ENCODE measurements at places on chromosomes 13 and 19.
A peak's percentile ranks its signal among the peaks of the same experiment; 100 is the strongest.

DNA sequence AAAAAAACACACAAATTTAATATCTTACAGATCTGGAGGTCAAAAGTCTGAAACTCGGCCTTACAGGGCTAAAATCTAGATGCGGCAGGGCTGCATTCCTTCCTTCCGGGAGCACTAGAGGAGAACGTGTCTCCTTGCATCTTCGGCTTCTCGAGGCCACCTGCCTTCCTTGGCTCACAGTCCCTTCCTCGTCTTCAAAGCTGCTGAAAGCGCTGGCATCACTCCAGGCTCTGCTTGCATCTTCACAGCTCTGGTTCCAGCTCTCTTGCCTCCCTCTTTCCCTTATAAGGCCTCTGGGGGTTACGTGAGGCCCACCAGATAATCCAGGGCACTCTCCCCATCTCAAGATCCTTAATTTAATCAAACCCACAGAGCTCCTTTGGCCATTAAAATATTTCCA lies 10.5 kb downstream of the XRCC1 start:
- no peak for DNase-seq

DNA sequence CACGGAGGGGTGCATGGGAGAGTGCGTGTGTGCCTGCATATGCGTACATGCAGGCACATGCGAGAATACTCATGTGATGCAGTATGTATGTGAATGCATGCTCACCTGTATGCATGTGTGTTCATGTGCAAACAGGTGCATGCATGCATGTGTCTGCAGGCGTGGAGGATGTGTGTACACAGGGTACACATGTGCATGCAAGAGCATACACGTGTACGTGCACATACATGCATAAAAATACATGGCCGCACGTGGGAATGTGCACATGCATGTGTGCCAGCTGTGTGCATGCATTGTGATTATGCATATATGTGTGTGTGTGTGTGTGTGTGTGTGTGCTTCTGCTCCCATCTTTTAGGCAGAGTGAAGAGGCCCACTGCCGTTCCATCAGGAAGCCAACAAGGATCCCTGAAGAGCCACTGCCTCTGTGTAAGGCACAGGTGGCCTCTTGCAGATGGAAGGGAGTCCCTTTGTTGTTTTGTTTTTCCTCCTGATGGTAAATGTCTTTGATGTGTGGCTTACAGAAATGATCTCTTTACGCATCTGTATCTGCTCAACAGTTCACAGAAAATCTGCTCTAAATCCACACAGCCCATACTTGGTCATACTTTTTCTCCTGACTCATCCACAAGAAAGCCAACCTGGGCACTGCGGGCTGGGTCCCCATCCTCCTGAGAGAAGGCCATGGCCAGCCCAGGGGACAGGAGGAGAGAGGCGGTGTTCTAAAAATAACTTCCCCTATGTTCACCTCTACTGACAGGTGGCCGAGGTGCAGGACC lies 50.7 kb downstream of the KLF2 start:
- no peak for DNase-seq

- no peak for DNase-seq
Measured at GRCh38 chr13:21071015-21071414, 9.6 kb upstream of the LATS2 start.

DNA sequence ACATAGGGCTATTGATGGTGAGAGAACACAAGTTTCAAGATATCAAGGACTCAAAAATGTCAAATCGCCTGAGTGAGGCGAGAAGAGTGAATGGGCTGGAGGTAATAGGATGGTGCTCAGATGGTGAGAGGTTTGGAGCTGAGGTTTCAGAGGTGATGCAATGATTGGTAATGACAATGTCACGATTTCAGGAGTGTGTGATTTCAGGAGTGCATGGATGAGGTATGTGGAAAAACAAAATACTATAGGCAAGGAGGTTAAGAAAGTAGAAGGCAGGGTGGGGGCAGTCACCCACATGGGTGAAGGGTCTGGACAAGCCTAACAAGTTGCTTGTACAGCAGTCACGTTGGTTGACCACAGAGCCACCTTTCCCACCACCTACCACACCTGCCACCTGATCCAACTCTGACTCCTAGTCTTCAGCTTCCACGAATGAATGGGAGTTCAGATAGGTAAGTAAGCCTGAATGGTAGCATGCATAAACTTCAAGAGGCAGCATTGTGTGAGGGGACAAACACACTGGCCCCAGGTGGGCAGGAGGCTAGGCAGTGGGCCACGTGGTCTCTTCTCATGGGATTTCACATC lies 71.5 kb downstream of the RUBCNL start:
- no peak for DNase-seq

- DNase-seq: no peak
Measured at GRCh38 chr19:57708641-57709361, at the start of gene ZNF154. ZNF154 (minus strand) TSS chr19:57709204; CDS start chr19:57708971, 233 bp downstream.

DNA sequence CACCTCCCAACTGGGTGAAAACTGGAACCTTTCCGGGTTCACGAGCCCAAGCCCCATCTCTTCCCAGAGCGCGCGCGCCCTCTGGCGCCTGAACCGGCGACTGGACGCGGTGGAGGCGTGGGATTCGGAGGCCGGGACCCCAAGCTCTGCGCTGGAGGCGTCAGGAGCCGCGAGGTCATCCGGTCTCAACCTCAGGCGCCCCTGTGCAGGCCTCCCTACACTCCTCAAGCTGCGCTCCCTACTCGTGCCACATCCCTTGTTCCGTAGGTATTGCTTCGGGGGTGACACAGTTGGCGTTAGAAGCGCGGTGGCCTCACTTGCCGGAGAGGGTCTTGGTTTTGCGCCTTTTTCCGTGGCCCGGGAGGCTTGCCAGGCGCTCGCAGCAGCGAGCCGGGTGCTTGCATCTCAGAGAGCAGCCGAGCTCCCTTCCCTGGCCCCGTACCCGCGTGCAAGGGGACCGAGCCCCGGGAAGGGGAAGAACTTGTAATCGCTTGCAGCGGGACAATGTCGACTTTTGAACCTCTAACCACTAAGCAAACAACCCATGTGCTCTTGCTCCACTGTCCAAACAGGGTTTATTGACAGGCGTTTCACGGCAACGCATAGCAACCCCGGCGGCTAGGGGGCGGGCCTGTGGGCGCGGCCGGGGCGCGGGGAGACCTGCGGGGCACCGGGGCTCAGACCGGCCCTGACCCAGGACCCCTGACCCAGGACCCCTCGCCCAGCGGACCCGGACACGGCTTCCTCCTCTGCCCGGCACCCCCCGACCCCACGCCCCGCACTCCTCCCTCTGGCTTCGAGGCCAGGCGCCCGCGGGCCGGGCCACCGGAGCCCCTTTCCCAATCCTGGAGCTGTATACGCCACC lies 8.5 kb downstream of the CDX2 start:
- DNase-seq: no peak

DNA sequence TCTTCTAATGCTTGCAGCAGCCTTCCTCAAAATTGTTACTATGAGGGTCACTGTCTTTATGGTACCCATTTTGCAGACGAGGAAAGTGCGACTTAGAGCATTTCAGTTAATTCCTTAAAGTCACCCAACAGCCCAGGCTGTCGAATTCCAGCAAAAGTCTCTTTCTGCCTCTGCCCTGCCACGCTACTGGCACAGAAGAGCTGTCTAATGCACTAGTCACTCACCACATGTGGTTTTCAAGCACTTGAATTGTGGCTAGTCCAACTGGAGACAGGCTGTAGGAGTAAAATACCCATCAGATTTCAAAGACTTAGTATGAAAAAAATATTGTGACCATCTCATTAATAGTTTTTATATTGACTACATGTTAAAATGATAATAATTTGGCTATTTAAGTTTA lies 1.7 kb downstream of the FPR1 start:
- no peak for DNase-seq

- DNase-seq: no peak
Measured at GRCh38 chr13:99812625-99813024, 158.9 kb downstream of the ZIC5 start.

DNA sequence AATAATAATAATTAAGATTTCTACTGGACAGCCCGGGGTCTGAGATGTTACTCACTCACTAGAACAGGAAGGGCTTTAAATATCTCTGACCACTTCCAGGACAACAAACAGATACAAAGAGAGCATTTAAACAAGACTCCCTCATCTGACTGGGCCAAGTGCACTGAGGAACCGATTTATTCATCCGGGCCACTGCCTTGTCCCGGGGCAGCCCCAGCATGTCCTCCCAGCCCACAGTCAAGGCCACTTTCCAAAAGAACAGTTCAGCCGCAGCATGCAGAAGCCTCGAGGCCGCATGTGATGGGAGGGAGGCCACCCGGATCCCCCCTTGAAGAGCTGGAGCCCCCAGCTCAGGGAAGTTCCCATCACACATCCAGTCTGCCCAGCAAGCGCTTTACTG lies 30.5 kb downstream of the MLLT1 start:
- no peak for DNase-seq

DNA sequence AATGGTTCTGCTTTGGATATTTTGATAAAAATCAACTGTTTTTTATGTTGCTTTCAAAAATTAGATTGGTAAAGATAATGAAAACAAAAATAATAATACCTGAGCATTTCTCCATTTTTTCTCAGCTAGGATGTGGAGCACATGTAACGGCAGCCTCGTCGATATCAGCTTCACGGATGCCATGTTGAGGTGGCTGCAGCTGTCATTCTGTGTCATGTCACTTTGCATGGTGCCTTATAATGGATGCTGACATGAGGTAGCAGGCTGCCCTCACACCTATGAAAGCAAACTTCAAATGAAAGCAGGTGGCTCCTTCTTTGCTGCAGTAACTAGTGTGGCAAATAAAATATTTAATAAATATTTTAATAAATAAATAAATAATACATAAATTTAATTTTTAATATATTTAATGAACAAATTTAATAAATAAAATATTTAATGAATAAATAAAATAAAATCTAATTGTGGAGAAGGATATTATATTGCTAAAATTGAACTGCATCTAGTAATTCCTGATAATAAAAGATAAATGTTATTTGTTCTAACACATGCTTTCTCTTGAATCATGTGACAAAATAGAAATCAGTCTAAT lies 955.7 kb upstream of the SLC10A2 start:
- no peak for DNase-seq

DNA sequence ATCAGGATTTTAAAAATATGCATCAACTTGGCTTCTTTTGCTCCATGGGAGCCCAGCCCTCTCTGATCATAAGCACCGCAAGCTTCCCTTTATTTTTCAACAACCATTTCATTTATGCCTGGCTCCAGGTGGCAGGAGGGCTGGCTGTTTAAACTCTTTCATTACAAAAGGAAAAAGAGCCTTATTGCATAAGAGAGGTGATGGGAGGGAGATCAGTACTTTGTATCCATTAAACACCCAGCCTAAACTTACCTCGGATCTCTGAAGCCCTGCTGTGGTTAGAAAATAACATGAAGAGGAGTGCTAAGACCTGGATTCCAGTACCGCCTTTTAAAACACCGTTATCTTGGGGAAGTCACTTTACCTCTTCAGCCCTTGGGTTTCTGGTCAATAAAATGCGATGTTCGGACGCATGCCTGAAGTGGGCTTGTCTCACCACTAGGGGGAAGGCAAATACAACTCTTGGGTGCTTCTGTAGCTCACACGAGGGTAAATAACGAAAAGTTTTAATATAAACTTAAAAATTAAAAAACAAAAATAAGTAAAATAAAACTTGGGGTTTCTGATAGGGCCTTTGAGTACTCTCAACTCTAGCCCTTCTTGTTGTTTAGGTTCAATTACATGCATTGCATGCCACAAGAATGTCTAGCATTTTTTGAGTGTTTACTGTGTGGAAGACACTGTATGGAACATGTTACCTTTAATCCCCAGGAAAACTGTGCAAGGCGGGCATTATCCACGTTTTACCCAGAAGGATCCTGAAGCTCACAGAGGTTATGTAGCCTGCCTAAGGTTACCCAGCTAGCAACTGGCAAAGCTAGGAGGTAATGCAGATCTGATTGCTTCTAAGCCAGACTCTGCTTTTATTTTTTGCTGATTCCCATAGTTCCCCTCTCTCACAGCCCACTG lies 240.3 kb downstream of the LMO7 start:
- DNase-seq: peak; percentile 49

DNA sequence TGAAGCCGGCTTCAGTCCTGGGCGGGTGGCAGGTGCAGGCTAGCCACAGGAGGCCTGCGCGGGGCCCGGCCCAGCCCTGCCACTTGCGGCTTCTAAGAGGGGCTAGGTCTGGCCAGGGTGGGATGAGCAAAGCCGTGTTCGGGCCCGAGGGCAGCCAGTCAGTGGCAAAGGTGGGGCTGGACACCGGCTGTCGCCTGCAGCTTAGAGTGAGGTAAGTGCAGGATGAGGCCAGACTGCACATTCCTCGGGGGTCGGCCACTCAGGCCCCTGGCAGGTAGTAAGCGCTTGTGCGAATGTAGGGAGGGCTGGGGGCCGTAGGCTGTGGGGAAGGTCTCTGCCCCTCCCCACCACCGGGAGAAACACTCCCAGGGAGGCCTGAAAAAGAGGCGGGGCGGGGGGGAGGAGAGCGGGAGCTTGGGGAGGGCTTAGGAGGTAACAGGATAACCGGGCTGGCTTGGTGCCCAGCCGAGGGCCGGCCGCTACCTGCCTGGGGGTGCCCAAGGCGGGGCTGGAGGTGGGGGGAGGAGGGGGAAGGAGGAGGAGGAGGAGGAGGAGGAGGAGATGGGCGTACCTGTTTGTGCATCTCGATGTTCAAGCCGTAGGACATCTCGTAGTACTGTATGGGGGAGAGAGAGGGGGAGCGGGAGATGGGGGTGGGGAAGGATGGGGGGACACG lies 6.4 kb downstream of the TLE5 start:
- peak; percentile 95 for DNase-seq

DNA sequence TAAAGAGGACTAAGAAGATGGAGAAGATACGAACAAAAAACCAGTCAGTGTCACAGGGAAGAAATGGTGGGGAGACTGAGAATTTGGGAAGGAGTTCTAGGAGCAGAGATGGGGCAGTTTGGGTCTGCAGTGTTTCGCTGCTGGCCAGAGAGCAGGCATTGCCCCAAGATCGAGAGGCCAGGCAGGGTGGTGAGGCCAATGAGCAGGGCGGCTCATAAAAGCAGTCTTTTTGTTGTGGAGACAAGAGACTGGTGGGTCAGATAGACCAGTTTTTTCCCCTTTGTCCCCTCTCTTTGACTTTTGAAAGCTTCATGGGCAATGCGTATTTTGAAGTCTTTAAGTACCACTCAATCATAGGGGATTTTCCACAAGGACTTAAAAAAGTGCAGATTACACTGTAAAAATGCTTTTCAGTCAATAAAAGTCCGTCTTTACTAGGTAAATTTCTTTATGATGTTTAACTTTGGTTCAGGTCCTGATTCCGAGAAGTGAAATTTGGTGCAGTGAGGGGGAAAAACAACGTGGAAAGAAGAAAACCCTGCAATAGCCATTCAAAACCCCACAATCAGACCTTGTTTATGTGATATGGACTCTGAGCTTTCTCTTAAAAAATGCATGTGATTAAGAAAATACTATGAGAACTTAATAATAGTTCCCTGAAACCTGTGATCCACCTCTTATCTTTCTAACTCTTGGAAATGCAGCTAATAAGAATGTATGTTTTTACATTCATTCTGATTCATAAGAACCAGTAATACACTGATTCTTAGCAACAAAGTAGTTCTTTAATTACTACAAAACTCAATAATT lies 338.9 kb downstream of the KLF5 start:
- DNase-seq: no peak

DNA sequence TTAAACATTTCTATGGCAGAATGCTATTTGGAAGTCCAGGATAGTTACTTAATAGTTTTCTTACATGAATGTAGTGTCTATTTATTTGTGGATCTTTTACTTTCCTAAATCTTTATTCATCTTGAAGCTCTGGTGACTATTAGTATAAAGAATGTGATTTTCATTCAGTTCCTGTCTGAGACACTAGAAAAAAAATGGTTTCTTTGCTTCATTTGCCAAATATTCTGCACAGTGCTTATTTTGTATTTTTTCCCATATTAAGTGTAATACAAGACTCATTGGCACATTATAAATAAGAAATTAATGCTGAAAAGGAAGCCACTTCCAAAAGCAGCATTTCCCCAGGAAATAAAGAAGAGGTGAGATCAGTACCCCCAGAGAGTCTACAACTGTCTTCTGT lies 109.8 kb downstream of the POSTN start:
- DNase-seq: no peak

GRCh38 chr19:35438527-35438926 lies 9.5 kb upstream of the FFAR2 start:
- DNase-seq: no peak

Measured in NCI-H2171 (cell line).